Naive thymus-derived CD4-positive, alpha-beta T cell (primary cell): ENCODE measurements at places on chromosomes 3 and 15. TPM values are rescaled to one million over a fixed set of nuclear protein-coding genes. Genes with fewer than 3 reads are reported as not detected.

The COL8A1 gene
- total RNA-seq: 0.10 and 0.15 TPM in 2 replicates

The P2RY14 gene
- total RNA-seq: not detected

The DISP2 gene
- total RNA-seq: 0.08 TPM

The ABI3BP gene
- total RNA-seq: not detected

The FBXL22 gene
- total RNA-seq: 0.94 and 1.2 TPM in 2 replicates

The SENP7 gene
- total RNA-seq: 70.2 TPM

The MCTP2 gene
- total RNA-seq: 13.8 TPM

The SLC24A5 gene
- total RNA-seq: not detected

The SYNPR gene
- not detected for total RNA-seq

- H3K27me3 ChIP-seq: peaks cover 4% of the 10 kb centered on the region
- DNase-seq: no peak
- H3K36me3 ChIP-seq: no peaks in the 10 kb centered on the region
Measured at GRCh38 chr3:73530022-73530396, 94.7 kb downstream of the PDZRN3 start.

- no peak for DNase-seq
- peaks cover 20% of the 10 kb centered on the region for H3K36me3 ChIP-seq
- no peak overlapping the region for H3K27ac ChIP-seq
- H3K4me1 ChIP-seq: no peaks in the 10 kb centered on the region
- no peaks in the 10 kb centered on the region for H3K27me3 ChIP-seq
Measured at GRCh38 chr15:65246026-65246714, 34.9 kb upstream of the CILP start.

- DNase-seq: no peak
- H3K27ac ChIP-seq: no peak overlapping the region
- H3K27me3 ChIP-seq: no peaks in the 10 kb centered on the region
Measured at GRCh38 chr3:152558386-152558785, 276.5 kb upstream of the P2RY1 start.

GRCh38 chr3:170961616-170962400 lies 53.4 kb upstream of the EIF5A2 start:
- no peak for DNase-seq
- H3K4me1 ChIP-seq: no peaks in the 10 kb centered on the region
- no peaks in the 10 kb centered on the region for H3K27me3 ChIP-seq
- H3K36me3 ChIP-seq: no peaks in the 10 kb centered on the region

DNA sequence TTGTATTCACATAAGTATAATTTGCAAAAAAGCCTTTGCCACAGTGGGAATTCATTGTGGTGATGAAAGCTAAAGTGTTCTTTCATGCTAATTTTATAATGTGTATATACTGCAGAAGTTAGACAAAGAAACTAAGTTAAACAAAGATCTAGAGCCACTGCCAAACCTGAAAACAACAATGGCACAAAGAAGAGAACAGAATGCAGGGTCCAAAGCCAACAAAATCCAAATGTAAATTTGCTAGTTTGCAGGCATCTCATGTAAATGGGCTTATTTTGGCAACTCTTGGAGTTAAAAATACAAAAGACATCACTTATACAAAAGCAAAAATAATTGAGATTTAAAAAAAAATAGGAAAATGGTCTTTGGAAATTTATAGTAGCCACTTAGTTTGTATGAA lies 123.0 kb downstream of the TCF12 start:
- DNase-seq: no peak
- no peak overlapping the region for H3K4me3 ChIP-seq

GRCh38 chr15:90557186-90558084 lies 27.7 kb downstream of the CRTC3 start:
- H3K27me3 ChIP-seq: no peaks in the 10 kb centered on the region
- no peak for DNase-seq
- H3K4me1 ChIP-seq: peaks cover 10% of the 10 kb centered on the region
- H3K36me3 ChIP-seq: no peaks in the 10 kb centered on the region

DNA sequence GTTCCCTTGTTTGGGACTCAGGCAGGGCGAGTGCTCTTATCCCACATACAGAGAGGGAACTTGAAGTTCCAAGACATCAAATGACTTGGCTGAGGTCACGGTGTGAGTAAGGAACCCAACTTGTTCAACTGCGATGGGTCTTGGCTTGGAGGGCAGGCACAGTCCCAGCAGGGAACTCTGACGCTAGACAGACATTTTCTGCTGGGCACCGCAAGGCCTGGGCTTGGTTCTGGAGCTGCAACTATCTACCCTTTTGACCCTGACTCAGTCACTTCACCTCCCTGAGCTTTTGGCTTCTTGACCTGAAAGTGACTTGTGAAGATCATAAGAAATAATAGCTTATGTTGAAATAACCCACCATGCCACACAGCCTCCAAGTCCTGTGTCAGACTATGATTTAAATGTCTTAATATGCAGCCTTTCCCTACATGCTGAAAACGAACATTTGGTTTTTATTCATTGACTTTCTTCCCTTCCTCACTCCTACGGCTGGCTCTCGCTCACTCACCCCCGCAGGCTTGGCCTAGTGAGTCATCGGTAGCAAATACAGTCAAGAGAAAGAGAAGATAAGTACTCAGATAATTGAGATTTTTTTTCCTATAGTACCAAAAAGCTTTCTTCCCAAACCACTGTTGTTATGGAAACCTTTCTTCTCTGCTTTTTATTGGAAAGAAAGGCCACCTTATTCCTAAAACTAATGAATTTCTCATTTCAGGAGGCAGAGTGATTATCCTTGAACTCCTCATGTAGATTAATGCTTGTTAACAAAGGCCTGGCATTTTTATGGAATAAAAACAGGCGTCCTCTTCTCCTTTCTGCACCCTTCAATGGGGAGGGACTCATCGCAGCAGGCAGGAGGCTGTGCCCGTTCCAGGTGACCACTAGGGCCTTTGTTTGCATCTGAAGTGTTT lies 178.4 kb downstream of the ATP10A start:
- H3K4me1 ChIP-seq: no peaks in the 10 kb centered on the region
- H3K4me3 ChIP-seq: no peak overlapping the region
- DNase-seq: no peak
- H3K27me3 ChIP-seq: no peaks in the 10 kb centered on the region
- H3K36me3 ChIP-seq: peaks cover 3% of the 10 kb centered on the region

- no peaks in the 10 kb centered on the region for H3K36me3 ChIP-seq
- no peak overlapping the region for H3K4me3 ChIP-seq
- H3K27me3 ChIP-seq: no peaks in the 10 kb centered on the region
- H3K4me1 ChIP-seq: no peaks in the 10 kb centered on the region
- H3K27ac ChIP-seq: peak overlapping the region; percentile 41
Measured at GRCh38 chr3:113573728-113574127, 41.4 kb downstream of the SIDT1 start.

- no peak overlapping the region for H3K4me3 ChIP-seq
- no peaks in the 10 kb centered on the region for H3K4me1 ChIP-seq
- DNase-seq: no peak
- H3K27me3 ChIP-seq: no peaks in the 10 kb centered on the region
Measured at GRCh38 chr3:171526146-171526545, 65.9 kb upstream of the TNIK start.

DNA sequence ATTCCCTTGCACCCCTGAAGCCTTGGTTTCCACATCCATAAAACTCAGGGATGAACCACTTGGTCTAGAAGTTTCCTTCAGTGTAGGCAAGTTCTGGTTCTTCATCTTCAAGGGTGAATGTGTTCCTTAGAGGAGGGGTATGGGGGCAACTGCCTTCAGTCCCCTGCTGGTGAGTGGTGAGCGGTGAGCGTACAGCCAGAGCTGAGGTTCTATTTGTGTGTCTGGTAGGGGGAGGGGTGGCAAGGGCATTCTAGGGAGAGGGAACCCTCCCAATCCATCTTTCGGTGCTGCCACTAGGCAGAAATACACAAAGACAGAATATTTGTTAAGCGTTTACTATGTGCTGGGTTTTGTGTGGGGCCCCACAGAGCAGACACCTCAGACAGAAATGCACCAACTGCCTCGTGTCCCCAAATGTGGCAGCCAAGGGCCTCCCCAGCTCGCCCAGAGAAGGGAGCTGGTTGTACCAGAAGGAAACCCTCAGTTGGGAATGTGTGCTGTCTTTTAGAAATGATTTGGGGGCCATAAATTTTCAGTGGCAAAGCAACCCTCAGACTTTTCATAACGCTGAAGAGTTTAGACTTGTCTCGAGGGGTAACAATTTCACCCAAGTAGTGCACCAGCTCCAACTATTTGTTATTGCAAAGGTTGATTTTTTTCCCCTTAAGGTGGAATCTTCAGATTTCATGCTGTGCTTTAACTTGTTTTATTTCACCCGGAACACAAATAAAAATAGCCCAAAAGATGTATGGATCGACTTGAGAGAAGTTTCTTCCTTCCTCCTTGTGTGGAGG lies 137.6 kb downstream of the FBLN2 start:
- no peak overlapping the region for H3K27ac ChIP-seq
- H3K27me3 ChIP-seq: no peaks in the 10 kb centered on the region
- H3K4me3 ChIP-seq: no peak overlapping the region
- no peaks in the 10 kb centered on the region for H3K4me1 ChIP-seq
- H3K36me3 ChIP-seq: no peaks in the 10 kb centered on the region

- no peaks in the 10 kb centered on the region for H3K4me1 ChIP-seq
- no peak overlapping the region for H3K27ac ChIP-seq
- H3K27me3 ChIP-seq: no peaks in the 10 kb centered on the region
- no peak overlapping the region for H3K4me3 ChIP-seq
Measured at GRCh38 chr3:161337311-161337710, 34.0 kb downstream of the SPTSSB start.

- DNase-seq: no peak
- no peaks in the 10 kb centered on the region for H3K4me1 ChIP-seq
- H3K36me3 ChIP-seq: no peaks in the 10 kb centered on the region
- no peak overlapping the region for H3K27ac ChIP-seq
- no peak overlapping the region for H3K4me3 ChIP-seq
- no peaks in the 10 kb centered on the region for H3K27me3 ChIP-seq
Measured at GRCh38 chr3:140199743-140200142, 264.8 kb downstream of the CLSTN2 start.

DNA sequence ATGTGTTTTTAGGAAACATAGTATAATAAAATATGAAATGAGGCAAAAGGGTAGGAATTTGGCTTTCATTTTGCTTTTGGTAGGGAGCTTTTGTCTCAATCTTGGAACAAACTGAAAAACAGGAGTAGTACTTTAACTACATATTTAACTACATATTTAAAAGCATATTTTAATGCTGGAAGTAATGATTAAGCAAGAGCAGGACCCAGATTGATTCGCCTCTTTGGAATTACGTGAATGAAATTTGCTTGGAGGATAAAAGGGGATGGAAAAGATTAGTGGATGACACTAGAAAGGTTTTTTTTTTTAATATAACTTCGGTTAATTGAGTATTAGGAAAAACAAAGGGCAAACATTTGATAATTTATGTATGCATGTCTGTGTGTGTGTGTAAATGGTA lies 11.2 kb upstream of the TMEM212 start:
- H3K36me3 ChIP-seq: no peaks in the 10 kb centered on the region
- H3K27ac ChIP-seq: no peak overlapping the region
- no peak for DNase-seq
- no peaks in the 10 kb centered on the region for H3K4me1 ChIP-seq
- no peaks in the 10 kb centered on the region for H3K27me3 ChIP-seq
- H3K4me3 ChIP-seq: no peak overlapping the region

GRCh38 chr15:66294932-66295235 lies 1.5 kb downstream of the DIS3L start:
- no peak for DNase-seq
- no peaks in the 10 kb centered on the region for H3K36me3 ChIP-seq
- H3K4me3 ChIP-seq: no peak overlapping the region

- H3K36me3 ChIP-seq: no peaks in the 10 kb centered on the region
- H3K4me1 ChIP-seq: no peaks in the 10 kb centered on the region
- DNase-seq: no peak
Measured at GRCh38 chr3:13976469-13976868, 96.6 kb upstream of the WNT7A start.

GRCh38 chr3:159726231-159726964 lies 262.2 kb upstream of the IL12A start:
- H3K36me3 ChIP-seq: no peaks in the 10 kb centered on the region
- H3K4me3 ChIP-seq: no peak overlapping the region

DNA sequence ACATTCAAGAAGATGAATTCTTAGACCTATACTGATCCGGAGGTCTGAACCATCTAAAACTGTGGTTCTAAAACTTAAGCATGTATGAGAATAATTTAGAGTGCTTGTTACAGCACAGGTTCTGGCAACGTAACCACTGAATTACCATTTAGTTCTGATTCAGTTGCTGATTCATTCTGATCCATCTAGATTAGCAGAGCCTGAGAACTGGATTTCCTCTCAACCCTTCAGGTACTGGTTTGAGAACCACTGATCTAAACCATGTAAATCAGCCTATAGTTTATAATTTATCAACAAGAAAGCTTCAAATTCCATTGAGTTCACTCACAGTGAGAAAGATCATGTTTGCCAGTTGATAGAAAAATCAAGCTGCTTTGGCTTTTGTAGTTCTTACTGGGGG lies 1001.1 kb upstream of the EPHA6 start:
- H3K4me1 ChIP-seq: no peaks in the 10 kb centered on the region
- no peaks in the 10 kb centered on the region for H3K27me3 ChIP-seq
- DNase-seq: no peak
- H3K36me3 ChIP-seq: no peaks in the 10 kb centered on the region

- H3K4me1 ChIP-seq: no peaks in the 10 kb centered on the region
- H3K27ac ChIP-seq: no peak overlapping the region
- no peaks in the 10 kb centered on the region for H3K27me3 ChIP-seq
- H3K36me3 ChIP-seq: no peaks in the 10 kb centered on the region
Measured at GRCh38 chr3:184372296-184372821, 5.6 kb downstream of the THPO start.
